ENCODE measurements at places on chromosomes 1 and 21.

GRCh38 chr1:27821761-27822315, 8.7 kb upstream of the PPP1R8 start:
- no peak for DNase-seq

DNA sequence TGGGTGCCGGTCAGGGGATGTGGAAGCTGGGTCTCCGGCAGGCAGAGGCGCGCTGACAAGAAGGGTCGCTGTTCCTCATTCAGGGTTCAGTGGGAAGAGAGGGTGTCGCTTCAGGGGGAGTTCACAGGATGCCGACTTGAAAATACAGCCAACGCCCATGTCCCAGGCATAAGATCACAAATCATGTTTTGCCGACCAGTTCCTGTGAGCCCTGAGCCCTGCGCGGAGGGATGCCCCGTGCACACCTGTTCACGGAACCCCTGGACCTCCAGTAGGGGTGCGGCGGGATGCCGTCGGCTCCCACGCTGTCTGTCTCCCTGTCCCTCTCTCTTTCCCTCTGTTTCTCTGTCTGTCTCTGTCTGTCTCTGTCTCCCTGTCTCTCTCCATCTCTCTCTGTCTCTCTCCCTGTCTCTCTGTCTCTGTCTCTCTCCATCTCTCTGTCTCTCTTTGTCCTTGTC, 26.8 kb downstream of the TP73 start:
- DNase-seq = no peak

GRCh38 chr21:16913010-16913409, 599.8 kb upstream of the CXADR start:
- DNase-seq = no peak

- no peak for DNase-seq
These were observed 2.5 kb downstream of the DNMT3L start for GRCh38 chr21:44259082-44259705.

DNA sequence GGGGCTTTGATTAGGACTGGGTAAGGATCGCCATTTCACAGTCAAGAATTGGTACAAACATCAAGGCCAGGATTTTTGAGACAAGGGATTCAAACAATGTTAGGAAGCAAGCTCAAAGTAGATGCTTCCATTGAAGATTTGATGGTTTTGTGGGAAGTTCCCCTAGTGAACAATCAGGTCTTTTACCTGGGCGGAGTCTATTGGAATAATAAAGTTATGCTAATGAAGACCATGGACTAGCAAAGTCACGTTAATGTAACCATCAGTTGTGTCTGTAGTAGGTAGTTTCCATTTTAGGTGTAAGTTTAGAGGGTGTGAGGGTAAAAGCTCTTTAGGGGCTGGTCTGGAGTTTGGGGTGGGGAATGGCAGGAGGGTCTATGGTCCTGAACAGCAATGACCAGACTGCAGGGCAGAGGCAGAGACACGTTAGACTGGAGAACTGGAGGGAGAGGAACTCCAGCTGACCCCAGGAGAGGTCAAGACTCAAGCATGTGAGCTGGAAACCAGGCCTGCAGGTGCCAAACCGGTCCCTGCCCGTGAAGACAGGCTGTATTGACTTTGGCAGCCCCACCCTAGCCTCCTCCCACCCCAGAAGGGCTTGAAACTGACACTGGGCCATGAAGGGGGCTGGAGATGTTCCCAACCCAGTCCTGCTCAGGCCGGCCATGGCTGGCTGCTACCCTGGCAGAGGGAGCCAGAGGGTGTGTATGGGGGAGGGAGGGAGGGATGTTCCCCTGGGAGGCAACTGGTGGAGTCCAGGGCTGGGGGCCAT, 36.0 kb upstream of the GPR37L1 start:
- DNase-seq = peak; percentile 93

- DNase-seq = no peak
These were observed 4.8 kb downstream of the TRIM45 start for GRCh38 chr1:117116784-117117130.

DNA sequence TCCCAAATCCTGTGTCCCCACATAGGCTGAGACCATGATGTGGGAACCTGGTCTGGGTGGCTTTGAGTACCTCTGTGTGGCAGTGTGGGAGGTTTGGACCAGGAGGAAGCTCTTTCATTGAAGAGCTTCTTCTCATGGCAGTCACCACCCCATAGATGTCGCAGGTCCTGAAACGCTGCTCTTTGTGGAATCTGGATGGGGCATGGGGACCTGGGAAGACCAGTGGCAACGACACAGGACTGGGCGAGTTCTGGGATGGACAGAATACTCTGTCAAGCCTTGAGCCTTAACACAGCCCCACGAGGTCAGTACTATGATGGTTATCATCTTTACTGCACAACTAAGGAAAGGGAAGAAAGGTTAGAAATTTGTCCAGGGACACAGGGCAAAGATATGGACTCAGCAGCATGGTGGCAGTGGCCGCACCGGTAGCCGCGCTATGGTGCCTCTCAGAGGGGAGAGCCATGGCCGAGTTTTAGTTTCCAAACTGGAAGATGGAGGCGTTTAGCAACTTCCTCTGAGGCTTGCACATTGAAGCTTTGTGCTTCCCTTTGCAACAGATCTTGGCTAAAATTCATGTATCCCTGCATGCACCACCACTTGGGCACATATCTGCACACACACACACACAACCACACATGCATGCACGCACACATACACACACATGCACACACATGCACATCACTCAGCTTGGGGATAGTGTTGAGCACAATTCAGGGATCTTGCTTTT, 117.7 kb upstream of the C1orf174 start:
- DNase-seq = no peak

DNA sequence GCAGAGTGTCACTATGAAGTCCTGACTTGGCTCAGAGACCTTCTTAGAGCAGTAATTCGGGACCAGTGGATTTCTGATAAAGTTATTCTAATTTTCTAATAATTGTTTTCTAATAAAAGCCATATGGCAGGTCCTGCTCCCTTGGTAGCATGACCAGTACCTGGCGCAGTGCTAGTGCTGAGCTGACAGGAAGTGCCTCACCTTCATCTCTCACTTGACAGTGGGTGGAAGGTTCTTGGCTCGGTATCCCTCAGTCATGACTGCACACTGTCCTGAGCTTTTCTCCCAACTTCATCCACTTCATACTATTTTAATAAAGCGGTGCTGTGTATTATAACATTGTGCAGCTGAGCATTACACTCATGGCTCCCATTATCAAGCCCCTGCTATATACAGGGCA, 14.1 kb downstream of the VANGL1 start:
- DNase-seq = no peak

- DNase-seq = no peak
These were observed 133.5 kb downstream of the CLIC6 start for GRCh38 chr21:34802180-34802899.

DNA sequence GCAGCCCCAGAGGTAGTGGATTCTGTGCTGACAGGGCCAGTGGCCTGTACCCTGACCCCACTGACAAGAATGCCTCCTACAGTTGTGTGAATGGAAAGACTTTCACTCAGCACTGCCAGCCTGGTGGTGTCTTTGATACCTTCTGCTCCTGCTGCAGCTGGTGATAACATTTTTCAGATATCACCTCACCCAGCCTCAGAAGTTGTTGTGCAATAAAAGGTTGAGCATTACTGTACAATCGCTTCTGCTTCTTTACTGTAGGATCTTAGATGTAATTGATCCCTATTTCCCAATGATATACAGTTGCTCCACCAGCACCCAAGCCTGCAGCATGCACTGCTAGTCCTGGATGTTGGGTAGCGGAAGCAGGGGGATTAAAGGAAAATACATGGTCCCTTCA, 4.8 kb upstream of the CHIA start:
- DNase-seq = no peak

DNA sequence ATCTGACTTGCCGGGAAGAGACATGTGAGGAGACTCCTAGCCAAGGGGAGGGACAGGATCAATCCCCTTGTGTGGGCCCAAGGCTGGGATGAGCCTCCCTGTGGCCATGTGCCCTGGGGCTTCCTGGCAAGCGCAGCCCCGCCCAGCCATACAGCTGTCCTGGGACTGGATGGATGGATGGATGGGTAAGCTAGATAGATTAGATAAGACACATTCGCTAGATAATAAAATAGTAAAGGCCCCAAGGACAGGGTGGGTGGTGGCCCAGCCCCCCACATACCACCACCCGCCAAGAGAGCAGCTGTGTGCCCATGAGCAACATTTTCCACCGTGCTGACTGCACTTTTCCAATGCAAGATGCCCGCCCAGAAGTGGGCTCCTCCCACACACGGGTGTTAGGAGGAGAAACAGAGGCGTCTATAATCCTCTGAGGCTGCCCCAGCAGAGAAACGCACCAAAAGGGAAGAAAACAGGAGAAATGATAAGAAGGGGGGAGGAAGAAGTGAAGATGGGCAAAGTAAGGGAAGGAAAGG, 25.1 kb downstream of the ZBTB17 start:
- DNase-seq = no peak
